Esophagus squamous epithelium (tissue), 5 donors: ENCODE measurements at places on chromosomes 5 and 9.

- no peak for DNase-seq
Measured at GRCh38 chr5:72107131-72107900, at the start of gene MAP1B. TSS of gene MAP1B (plus strand) at chr5:72107475. CDS start at chr5:72107532, 57 bp downstream.

DNA sequence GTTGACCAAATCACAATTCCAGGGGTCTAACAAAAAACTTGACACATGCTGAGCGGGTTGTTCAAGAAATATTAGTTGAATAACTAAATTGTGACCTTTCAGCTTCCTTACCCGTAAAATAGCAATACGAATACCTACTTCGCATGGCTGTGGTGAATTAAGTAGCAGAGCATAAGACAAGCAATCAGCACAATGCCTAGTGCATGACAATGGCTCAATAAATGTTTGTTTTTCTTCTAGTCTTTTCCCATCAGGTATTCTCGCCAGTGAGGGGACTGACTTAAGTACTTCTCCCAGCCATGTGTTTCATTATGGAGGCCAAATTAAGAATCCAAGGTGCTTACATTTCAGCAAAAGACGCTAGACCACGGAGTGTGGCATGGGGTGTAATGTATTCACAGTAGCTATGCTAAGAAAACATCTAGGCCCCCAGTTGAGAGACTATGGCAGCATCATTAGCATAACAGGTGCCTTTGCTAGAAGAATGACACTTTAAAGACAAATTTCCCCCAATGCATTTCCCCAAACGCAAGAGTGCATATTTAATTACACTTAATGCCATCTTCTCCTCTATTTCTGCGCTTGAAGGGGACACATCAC lies 145.9 kb downstream of the ASTN2 start:
- no peak for DNase-seq

- DNase-seq: no peak
Measured at GRCh38 chr5:67241326-67241725, 44.7 kb upstream of the CD180 start.

GRCh38 chr9:121945281-121945680 lies 147.8 kb downstream of the TTLL11 start:
- no peak for DNase-seq

- DNase-seq: no peak
Measured at GRCh38 chr9:99140685-99141314, 35.9 kb downstream of the TGFBR1 start.

- no peak for DNase-seq
Measured at GRCh38 chr9:112971415-112971814, 40.6 kb downstream of the ZNF883 start.

- DNase-seq: no peak
Measured at GRCh38 chr9:97503862-97504210, 2.4 kb downstream of the TMOD1 start.

DNA sequence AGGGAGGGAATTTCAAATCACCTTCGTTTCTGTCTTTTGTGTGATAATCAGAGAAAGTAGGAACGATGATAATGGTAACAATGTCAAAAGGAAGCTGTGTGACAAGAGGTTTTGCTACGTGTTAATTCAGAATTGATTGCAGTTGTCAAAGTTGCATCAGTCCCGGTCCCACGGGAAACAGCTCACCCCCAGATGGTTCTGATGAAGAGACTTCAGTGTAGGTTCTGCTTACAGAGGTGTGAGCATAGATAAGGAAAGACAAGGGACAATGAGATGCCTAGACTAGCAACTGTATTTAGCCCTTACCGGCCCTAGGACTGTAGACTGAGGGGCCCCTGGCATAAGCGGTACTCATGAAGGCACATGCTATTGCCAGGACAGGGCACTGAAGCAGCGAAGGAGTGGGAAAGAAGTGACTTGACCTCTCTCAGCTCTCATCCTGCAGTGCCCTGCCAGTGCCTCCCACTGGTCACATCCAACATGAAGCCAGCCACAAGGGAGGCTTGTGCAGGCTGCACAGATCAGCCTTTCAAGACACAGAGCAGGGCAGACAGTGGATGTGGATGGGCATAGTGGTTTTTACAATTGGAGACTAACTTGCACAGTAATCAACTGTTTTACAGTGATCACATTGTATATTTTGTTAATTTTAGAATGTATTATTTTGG lies 21.1 kb downstream of the PDE8B start:
- no peak for DNase-seq

DNA sequence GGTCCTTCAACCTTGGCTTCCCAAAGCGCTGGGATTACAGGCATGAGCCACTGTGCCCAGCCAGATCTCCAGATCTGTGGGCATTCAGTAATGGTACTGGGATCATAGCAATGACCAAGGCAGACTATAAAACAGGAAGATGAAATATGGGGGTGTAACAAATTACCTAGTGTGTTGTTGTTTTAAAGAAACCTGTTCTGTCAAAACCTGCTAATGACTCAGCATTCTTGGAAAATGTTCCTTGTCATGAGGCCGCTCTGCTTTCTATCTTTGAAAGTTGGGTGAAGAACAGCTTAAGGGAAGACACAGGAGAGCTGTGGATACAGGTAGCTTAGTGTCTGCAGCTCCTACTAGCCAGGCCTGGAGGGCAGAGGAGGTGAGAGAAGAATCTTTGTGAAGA lies 19.4 kb downstream of the TARS1 start:
- DNase-seq: no peak

DNA sequence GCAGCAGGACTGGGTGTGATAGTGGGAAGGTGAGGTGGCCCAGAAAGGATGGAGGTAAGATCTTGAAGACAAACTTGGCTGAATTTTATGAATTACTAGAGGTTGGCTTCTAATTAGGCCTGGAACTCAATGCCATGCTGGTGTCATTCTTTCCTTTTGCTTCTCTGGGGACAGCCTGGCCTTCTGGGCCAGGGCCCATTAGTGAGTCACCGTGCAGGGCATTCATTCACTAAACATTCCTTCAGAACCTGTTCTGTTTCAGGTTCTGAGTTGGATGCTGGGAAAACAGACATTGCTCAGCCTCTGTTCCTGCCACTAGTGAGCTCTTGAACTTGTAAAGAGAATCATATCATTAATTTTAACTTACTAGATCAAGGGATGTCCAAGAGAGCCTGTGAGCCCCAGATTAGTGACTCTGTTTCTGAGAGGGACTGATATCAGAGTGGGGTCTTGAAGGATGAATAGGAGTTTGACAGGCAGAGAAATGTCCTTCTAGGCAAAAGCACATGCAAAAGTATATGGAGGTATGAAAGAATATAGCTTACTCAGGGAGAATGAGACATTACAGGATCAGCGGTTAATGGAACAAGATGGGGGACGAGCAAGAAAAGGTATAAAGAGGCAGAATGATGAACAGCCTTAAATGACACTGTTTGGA lies 66.5 kb downstream of the LHX2 start:
- DNase-seq: no peak

DNA sequence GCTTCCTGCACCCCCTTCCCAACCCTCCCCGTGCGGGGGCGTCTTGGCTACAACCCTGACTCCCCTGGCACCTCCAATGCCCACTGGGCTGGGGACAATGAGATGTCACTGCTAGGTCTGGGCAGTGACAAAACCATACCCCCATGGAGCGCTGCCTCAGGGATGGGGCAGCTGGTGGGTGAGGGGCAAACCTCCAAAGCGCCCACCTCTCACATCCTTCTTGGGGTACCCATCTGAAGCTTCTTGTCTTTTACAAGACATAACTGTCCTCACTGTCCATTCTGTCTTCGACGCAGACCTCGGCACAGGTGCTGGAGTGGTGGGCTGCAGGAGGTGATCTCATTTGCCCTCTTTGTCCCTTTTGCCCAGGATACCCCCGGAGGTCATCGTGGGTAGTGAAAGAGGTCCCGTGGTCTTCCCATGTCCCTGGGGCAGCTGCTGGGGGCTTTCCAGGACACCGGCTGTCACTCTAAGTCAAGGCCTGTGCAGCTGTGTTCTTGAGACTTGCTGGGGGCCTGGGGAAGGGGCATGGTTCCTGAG lies 27.8 kb upstream of the CSF1R start:
- no peak for DNase-seq

DNA sequence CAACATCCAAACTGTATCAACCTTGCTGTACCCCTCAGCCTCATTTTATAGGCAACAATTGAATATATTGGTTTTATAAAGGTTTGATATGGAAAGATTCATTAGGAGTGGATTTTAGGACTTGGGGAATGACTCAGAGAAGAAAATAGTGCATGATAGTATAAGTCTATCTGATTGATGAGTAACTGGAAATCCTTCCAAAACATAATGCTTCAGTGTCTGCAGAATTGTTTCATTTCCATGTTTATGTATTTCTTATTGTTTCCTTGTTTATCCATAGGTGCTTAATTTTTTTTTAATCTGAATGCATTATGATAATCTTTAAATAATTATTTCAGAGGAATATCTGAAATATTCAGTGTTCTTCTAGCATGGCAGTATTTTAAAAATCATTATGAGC lies 12.6 kb downstream of the JAK2 start:
- no peak for DNase-seq

GRCh38 chr5:162052676-162053075 lies 14.9 kb upstream of the GABRG2 start:
- no peak for DNase-seq

DNA sequence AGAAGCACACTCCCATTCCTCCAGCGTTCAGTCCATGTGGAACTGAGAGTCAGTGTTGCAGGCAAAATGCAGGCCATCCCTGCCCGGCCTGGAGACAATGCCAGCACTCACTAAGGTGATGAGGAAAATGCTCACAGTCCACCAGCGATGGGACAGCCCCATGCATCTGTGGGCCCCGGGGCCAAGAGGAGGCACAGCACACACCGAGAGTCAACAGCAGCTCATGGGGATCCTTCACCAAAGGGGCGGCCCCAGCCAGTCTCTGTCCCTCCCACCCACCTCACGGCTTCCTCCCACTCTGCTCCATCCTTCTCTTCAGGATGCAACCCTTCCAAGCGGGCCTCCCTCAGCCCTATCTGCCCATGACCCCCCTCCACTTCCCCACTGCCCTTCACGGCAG lies 6.2 kb downstream of the SEMA4D start:
- DNase-seq: no peak

DNA sequence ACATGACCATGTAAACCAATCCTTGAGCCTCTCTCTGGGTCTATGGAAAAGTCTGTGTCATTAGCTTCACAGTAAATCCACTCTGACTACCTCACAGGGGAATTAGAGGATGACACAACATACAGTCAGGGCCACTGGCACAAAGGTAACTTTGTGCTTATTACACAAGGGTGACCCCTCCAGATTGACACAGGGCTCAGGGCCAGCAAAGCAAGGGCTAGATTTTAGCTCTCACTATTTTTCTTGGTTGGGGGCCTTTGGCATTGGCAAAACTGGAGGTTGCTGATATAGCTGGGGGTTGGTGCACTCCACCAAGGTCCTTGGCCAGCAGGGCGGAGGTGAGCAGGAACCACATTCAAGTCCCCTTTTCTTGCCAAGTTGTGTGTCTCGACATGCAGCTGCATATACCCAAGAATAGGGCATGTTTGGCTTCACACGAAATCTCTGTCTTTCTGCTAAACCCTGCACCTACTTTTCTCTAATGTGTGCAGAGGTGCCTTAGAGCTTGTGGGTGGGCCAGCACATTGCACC lies 15.2 kb upstream of the OSMR start:
- DNase-seq: no peak

DNA sequence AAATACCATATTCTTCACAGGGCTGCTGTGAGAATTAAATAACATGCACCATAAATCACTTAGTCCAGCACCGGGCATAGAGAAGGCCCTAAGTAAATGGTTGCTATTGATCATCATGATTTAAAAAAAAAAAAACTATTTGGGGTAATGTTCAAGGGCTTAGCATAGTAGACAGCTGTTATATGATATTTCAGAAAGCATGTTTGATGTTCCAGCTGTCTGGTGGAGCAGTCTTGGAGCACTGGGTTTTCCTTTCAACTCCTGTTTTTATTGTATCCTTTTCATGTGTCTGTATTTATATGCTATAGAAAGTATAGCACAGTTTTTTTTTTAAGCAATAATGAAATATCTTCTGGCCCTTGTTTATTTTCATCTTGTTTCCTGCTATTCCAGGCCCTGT lies 28.0 kb upstream of the TOMM5 start:
- DNase-seq: no peak

DNA sequence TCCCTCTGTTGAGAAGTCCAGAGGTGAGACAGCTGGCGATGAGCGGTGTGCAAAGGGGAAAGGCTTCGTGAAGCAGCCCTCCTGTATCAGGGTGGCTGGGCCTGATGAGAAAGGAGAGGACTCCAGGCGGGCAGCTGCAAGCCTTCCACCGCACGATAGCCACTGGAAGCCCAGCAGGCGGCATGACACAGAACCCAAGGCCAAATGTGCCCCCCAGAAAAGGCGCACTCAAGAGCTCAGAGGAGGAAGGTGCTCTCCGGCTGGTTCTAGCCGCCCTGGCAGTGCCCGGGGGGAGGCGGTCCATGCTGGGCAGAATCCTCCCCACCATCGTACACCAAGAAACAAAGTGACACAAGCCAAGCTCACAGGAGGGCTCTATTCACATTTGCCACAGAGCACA lies 60.3 kb downstream of the TEX10 start:
- no peak for DNase-seq

DNA sequence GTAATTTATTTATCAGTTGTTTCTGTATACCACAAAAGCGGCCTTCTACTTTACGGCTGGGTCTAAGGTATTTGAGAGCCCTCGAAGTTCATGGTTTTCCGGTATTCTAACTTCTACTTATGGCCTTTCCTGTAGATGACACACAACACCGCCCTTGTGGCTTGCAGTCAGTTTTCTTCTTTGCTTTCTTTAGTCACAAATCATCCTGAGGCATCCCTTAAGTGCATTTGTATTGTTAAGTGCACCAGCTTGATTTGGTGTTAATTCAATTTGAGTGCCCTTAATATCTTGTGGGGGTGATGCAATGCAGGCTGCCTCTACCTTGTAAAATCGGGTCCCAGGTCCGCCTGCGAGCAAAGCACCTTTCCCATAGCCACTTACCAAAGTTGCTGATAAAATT lies 511.9 kb downstream of the CCDC171 start:
- no peak for DNase-seq

DNA sequence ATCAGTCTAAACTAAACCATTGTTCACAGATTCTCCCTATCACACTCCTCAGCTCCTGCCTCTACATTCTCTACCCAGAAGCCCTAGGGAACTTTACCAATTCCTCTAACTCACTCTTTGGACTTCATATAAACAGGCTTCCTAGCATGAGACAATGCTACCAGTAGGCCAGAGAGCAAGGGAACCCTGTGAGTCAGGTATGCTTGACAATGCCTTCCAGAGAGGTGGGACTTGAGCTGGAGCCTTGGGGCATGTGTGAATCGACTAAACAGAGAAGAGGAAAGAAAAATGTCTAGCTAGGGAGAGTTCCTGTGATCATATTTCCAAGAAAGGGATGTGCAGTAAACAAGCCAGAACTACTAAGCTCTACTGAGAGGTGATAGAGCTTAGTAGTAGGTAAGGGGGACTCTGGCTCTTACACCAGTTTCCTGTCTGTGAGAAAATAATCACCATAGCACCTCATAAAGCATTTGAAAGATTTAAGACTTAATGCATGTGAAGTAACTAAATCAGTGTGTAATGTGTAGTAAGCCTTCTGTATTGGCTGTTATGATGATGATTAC lies 6.4 kb upstream of the RFK start:
- no peak for DNase-seq

- DNase-seq: no peak
Measured at GRCh38 chr5:74433255-74433895, 207.2 kb downstream of the ENC1 start.
